ENCODE measurements at places on chromosomes 3 and 15.

- peak; percentile 86 for DNase-seq
These were observed at the start of gene GOLGA8A for GRCh38 chr15:34437687-34438086. Gene GOLGA8A (minus strand): TSS chr15:34437808. CDS start chr15:34389691, 48,117 bp downstream.

DNA sequence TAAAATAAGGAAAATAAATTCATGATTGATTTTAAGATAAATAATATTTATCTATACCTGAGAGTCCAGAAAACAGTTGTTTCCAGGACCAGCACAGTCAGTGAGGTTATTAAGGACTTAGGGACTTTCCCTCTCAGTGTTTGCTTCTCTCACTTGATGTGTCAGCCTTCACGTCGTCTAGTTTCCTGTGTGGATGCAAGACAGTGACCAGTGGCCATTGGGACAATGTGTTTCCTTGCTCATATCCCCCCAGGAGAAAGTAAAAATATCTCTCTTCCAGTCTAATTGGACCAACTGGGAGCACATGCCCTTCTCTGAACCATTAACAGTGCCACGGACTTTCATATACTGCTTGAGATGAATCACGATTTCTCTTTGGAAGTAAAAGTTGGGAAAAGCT is 157.8 kb upstream of the CTNNB1 start:
- DNase-seq: no peak

GRCh38 chr3:147701195-147701594 is 292.0 kb downstream of the ZIC1 start:
- DNase-seq: no peak

DNA sequence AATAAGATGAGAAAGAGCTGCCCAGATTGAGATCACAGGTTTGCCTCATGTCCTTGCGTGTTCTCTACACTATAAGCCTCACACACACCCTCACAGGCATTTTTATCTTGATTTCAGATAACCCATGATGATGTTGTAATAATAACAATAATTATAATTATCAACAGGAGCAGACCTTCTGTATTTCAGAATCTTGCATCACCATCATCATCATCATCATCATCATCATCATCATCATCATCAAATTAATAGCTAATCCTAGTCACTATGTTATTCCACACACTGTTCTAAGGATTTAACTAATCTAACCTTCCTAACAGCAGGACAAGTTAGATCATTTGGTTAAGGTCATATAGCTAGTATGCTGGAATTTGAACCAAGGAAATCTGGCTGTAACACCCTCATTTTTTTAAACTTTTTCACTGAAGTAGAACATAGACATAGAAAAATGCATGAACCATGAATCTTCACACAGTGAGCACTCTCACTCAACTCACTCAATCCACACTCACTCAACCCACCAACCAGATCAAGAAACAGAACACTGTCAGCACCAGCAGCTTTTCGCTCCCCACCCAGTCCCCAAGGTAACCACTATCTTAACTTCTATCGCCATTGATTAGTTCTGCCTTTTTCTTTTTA is 1.8 kb upstream of the SH2D7 start:
- no peak for DNase-seq

GRCh38 chr15:57777003-57777402 is 70.5 kb downstream of the POLR2M start:
- no peak for DNase-seq

GRCh38 chr3:196142202-196142956 is 60.5 kb upstream of the TFRC start:
- no peak for DNase-seq

GRCh38 chr3:59816312-59816711 is 766.5 kb upstream of the CFAP20DC start:
- DNase-seq: no peak

DNA sequence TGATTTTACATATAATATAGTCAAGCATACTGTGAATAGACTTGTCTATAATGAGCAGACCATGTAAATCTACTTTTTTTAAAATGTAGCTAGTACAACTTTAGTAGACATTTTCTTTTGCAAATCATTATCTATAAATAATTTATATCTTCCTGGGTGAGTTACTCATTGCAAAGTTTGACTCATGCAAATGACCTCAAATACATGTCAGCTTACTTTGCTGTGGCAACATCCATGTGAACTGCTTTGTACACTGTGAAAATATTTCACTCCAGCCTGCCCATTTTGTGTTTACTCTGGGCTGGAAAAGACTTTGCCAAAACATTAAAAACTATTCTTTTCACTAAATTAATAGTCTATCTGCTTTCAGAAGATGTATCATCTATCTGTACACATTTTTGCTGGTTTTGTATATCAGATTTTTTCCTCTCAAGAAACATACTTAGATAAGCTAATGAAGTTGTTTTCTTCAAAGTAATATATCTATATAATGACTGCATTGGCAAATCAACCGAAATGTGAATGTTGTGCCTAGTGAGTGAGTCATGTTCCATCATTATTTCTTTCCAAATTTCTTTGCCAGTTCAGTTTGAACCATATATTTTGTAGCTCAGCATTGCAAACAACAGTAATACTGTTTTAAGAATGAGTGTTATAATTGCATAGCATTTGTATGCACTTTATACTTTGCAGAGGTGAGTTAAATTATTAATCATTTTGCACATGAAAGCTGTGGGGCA is 26.5 kb downstream of the IGSF10 start:
- no peak for DNase-seq

- DNase-seq: no peak
These were observed 414.5 kb upstream of the MDFIC2 start for GRCh38 chr3:70726961-70727360.

DNA sequence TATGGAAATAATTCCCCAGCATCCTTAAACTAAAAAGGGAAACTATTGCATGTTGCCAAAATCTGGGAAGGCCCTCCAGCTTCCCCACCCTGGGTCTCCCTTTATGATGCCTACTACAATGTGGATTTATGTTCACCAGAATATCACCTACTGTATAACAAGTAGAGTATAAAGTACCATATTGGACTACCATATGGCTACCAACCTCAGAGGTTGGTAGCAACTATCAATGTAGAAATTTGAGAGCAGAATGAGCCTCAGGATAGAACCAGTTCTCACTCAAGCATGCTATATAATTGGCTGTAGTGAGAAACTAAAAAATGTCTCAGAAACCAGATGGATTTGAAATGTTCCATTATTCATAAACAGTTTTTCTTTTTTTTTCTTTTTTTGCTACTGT is 918.4 kb downstream of the MCTP2 start:
- DNase-seq: no peak

- DNase-seq: no peak
These were observed 11.4 kb upstream of the PEX5L start for GRCh38 chr3:180048103-180048502.

DNA sequence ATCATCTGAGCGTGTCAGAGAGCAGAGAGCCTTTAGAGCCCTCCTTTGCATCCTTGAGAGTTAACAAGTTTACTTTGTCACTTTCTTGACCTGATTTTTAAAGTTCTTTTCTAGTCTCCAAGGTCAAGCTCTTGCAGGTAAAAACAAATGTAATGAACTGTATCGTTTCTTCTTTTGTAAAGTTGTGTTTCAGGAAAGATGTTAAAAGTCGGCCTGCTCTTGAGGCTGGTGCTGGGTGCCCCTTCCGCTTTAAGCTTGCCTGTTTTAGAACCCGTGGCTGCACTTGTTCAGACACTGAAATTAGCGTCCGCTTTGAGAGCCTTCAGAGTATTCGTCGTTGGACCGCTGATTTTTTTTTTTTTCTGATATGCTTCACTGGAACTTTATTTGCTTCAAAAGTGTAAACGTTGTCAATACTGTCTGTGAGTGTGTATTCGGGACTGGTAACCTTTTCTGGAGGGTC is 52.6 kb upstream of the ULK4 start:
- DNase-seq: no peak

- DNase-seq: no peak
These were observed 116.9 kb upstream of the RAP2B start for GRCh38 chr3:153045150-153045549.

GRCh38 chr3:95758707-95759106 is 1055.7 kb upstream of the EPHA6 start:
- DNase-seq: no peak

- DNase-seq: no peak
These were observed 36.9 kb downstream of the PCOLCE2 start for GRCh38 chr3:142852009-142852408.

GRCh38 chr3:196670339-196670738 is 30.8 kb downstream of the NRROS start:
- DNase-seq: no peak

GRCh38 chr3:42045708-42046243 is 45.4 kb upstream of the TRAK1 start:
- no peak for DNase-seq

DNA sequence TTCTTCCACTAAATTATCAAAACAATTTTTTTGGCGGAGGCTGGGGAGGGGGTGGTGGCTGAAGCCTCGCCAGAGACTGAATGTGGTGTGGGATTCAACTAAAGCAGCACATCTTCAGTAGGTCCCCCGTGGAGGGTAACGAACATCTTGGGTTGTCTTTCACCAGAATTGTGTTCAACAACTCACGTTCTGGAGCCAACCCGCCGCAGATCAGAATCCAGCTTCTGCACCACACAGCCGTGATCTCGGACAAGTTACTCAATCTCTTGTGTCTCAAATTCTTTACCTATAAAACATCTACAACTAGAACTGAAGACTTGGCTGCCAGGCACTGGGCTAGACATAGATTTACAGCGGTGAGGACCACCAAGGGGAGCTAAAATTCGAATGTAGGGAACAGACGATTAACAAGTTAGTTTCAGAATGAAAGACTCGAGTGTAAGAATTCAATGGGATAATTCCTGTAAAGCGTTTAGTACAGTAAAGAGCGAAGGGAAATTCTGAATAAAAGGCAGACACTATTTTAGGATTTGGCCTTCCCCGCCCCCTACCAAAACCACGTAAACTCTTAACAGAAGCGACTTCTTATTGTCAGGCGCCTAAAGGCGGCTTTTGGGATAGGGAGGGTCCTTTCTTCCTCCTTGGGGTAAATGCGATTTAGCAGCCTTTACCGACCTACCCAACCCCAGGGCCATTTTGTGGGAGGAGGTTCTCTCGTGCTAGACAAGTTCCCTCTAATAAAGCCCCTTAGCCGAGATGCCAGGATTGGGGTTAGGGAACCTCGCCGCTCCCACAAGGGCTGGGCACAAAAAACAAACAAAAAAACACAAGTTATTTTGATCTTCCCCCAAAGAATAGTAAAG is 697 bp upstream of the RAB5A start:
- DNase-seq: no peak

GRCh38 chr3:183044547-183045229 is 54.6 kb downstream of the MCCC1 start:
- DNase-seq: no peak

- no peak for DNase-seq
These were observed 407.5 kb upstream of the THBS1 start for GRCh38 chr15:39173426-39173825.

GRCh38 chr3:86793786-86794185 is 197.2 kb downstream of the VGLL3 start:
- no peak for DNase-seq

GRCh38 chr3:67648701-67649100 is 5.7 kb downstream of the SUCLG2 start:
- DNase-seq: no peak

DNA sequence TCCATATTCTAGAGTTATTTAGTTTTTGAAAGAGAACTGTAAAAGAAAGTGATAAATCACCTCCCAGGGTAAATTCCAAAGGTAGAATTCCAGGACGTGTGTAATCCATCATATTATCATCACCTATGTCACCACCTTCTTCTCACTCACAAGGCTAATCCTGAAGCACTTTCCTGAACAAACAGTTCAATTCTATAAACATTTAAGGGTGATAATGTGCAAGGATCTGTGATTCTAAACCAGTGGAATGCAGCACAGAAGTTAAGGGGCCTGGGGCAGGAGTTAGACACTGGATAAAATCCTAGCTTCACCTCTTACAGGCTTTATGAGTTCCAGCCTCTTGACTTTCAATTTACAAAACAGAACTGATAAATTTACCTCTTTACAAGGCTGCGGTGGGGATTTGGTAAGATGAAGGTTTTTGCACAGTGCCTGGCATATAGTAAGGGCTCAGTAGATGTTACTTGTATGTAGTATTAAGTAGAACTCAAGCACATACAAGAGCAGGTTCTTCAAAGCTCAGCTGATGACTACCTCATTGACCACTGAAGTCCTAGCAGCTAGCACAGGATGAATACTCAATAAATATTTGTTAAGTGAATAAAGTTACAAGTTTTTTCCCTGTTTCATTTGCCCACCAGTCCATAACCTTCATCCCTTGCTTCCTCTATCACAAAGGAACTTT is 47.3 kb upstream of the CCDC80 start:
- no peak for DNase-seq

DNA sequence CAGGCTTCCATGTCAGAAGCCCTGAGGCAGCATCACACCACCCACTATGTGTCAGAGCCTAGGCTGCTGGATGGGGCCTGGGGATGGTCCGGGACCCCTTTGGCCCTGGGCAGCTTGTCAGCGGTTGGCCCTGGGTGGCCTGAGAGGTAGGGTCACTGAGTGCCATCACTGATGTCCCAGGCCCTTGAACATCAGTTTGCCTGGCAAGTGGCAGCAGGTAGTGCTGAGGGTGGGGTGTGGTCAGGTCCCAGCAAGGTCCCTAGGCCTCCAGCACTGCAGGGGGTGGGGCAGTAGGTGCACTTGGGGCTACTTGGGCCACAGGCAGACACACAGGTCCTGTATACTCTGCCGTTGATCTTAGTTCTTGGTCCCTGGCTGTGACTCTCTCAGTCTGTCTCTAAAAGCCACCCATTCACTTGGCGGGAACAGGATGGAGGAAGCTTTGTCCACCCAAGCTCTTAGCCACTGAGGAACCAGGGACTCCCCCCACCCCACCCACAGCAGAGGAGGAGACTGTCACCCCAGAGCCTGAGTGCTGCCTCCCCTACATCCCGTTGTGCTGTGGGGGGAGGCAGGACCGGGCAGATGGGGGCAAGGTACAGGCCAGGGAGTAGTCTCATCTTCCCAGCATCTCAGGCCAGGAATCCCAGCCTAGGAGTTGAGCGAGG is 5.8 kb downstream of the GNAI2 start:
- DNase-seq: no peak

GRCh38 chr3:89787979-89788378 is 680.6 kb downstream of the EPHA3 start:
- DNase-seq: no peak

DNA sequence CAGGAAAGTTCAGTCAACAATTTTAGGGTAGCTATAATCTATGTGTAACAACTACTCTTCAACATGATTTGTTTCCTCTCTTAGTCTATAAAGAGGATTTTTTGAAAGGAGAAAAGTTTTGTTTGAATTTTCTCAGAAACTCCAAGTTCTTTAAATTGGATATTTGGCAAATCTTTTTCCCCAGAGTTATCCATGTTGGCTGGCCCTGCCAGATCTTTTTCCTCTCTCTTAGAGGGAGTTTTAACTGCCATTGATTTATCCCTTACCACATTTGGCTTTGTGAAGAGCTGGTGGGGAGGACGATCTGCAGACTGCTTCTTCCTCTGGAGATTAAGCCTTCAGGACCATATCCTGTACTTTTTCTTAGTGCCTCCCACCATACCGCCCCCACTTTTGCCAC is 64.9 kb upstream of the ROPN1 start:
- no peak for DNase-seq

GRCh38 chr15:38609097-38609738 is 44.6 kb upstream of the RASGRP1 start:
- DNase-seq: peak; percentile 8

GRCh38 chr3:149589332-149589731 is 68.5 kb downstream of the WWTR1 start:
- DNase-seq: no peak
